ENCODE measurements at places on chromosomes 3 and 15. TPM values are rescaled to one million over a fixed set of nuclear protein-coding genes. Genes with fewer than 3 reads are reported as not detected.

DNA sequence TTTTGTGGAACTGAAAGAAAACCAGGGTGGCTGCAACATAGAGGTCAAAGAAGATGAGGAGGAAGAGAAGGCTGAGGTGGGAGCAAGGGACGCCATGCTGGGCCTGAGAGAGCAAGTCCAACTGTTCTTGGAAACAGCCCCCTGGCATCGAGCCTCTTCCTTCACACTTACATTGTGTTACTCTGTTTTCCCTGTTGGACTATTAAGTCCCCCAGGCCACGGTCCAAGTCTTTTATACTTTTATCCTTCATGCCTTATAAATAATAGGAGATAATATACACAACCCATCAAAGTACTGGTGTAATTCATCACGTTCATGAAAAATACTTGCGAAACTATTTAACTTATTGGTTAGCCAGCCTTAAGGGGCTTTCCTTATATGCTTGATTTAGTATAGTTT is 79.3 kb downstream of the ATG7 start:
- DNase-seq = no peak

- peak; percentile 63 for DNase-seq
Measured at GRCh38 chr3:142272200-142272891, 47.0 kb upstream of the GK5 start.

DNA sequence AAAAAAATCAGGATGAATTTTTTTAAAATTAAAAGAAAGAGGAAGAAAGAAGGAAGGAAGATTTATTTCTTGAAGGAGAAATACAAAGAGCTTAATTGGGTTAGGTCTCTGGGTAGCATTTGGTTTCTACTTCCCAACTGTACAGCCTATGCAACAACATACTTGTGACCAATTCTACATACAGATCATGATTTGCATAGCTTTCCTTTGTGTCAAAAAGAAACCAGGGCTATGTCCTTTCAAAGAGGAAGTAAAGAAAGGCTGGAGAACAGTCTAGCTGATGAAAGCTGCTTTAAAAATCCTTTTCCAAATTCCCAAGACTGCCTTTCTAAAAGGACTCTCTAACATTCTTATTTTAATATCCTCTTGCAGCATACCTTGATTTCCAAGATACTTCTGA is 6.1 kb upstream of the HGD start:
- no peak for DNase-seq

- no peak for DNase-seq
Measured at GRCh38 chr3:196013587-196014487, 68.1 kb downstream of the TFRC start.

GRCh38 chr3:123618768-123619484 is 34.1 kb upstream of the HACD2 start:
- DNase-seq = peak; percentile 35

- peak; percentile 19 for DNase-seq
Measured at GRCh38 chr3:148372206-148372875, 325.4 kb upstream of the AGTR1 start.

- no peak for DNase-seq
Measured at GRCh38 chr3:190404715-190405114, 16.8 kb downstream of the CLDN16 start.

GRCh38 chr15:38130740-38131498 is 121.7 kb upstream of the SPRED1 start:
- DNase-seq = peak; percentile 97

DNA sequence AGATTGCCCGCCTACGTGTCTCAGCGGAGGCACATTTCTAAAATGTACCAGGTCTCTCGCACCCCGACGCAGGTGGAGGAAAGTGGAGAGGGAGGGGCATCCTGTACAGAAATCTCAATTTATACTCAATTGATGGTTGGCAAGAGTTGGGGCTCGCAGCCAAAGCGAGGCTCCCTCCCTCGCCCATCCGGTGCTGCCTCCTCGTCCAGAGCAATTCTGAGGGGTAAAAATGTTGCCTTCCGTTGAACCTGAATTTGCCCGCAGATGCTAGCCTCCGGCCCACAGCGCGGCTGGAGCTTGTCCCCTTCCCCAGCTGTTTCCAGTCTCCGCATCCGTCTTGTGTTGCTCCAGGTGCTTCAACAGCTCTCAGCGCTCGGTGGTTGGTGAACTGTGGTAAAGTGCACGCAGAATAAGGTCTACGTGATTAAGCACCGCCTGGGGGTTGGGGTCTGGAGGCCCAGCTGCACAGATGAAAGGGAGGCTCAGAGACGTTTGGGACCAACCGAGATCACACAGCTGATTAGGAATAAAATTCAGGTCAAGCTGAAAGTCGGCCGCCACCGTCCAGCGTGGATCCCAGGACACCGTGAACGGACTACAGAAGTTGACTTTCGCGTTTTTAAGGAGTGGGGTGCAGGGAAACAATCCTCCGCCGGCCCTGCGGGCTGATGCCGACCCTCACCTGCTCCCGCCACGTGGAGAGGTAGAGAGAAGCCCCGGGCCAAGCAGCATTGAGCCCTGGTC is 846 bp upstream of the POLG start:
- no peak for DNase-seq

- no peak for DNase-seq
Measured at GRCh38 chr15:68204361-68204760, 771 bp downstream of the CALML4 start.

DNA sequence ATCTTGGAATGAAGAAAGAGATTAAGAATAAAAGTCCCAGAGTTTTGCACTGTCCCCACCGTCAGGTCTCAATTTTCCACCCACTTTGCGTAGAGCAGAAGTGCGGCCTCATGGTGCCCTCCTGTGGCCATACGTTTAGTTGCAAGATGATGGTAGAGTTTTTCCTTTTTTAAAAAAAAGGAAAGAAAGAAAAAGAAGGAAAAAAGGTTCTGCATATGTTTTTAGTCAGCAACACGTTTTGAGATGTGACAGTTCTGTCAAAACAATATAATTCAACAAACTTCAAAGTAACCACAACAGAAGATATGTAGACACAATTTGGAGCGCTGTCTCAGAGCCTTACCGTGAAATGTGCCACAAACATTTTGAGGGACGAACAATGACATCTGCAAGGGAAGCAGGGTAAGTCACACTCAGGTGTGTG is 24.6 kb downstream of the EBLN2 start:
- DNase-seq = peak; percentile 29

HHATL gene
- total RNA-seq = not detected

RUBCN gene
- total RNA-seq = 42.9 TPM
